ENCODE measurements at places on chromosomes 3 and 15. TPM values are rescaled to one million over a fixed set of nuclear protein-coding genes. Genes with fewer than 3 reads are reported as not detected.

Gene RNF168
- total RNA-seq: 19.5 TPM

Gene GOLGA6L7
- total RNA-seq: not detected

- DNase-seq: no peak
These were observed 16.6 kb downstream of the KPNA1 start for GRCh38 chr3:122498152-122498551.

GRCh38 chr3:30614373-30614772 is 8.0 kb downstream of the TGFBR2 start:
- no peak for DNase-seq

GRCh38 chr3:159770998-159771397 is 217.6 kb upstream of the IL12A start:
- no peak for DNase-seq

DNA sequence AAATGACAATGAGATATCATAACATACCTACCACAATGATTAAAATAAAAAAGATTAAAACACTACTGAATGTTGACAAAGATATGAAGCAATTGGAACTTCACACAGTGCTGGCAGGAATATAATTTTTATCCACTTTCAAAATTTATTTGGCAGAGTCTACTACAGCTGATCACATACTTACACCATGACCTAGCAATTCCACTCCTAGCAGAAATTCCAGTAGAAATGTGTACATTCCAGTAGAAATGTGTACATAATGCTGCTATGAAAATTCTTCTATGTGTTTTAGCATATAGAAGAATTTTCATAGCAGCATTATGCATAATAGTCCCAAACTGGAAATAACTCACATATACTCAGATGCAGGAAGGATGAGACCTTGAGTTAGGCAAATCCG is 43.5 kb downstream of the IFT57 start:
- no peak for DNase-seq

GRCh38 chr15:40328176-40328575 is 4.7 kb downstream of the INAFM2 start:
- DNase-seq: no peak

GRCh38 chr15:66356359-66357236 is at the start of gene TIPIN:
Gene TIPIN, minus strand, starts transcription at chr15:66356685. Its CDS starts 3,738 bp downstream, at chr15:66352947.
- DNase-seq: peak; percentile 95

- DNase-seq: no peak
These were observed 27.6 kb downstream of the FAM3D start for GRCh38 chr3:58639001-58639400.

GRCh38 chr15:63930034-63930433 is 96.3 kb upstream of the HERC1 start:
- no peak for DNase-seq

Data from chondrocyte (in vitro differentiated cells).